GM18507 (cell line): ENCODE measurements at places on chromosomes 3 and 15.

GRCh38 chr3:195609229-195609628 lies 25.5 kb upstream of the APOD start:
- no peak for DNase-seq

DNA sequence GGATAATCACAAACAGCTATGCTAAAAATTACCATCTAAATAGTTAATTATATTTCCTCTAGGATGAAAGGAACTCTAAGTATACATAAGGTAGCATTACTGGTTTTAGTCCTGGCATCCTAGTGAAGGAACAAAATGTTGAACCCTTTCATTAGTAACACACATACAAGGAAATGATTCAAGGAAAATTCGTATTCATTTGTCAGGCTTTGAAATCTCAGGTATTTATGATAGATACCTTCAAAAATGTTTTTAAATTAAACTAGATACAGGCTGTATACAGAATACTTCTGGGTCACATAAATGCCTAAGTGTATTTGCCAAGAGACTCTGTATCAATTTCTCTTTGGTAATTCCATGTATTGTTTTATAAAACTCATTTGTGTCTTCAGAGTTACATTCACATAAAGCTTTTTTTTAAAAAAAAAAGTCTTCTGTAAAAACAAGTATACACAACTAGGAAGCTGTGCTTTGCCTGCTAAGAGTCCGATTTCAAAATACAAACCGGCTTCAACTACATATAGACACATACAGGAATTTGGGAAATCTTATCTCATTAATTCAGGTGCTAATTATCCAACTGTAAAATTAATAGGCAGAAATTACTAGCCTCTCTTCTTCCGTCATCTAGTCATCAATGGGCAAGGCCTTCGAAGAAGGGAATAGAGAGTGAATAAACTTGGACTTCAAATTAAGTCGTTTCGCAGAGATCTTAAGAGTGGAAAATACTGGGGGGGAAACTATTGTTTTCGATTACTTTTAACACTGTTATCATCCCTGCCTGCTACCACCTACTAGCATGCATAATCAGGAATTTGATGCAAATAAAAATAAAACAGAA lies 1.3 kb downstream of the SECISBP2L start:
- DNase-seq = no peak

DNA sequence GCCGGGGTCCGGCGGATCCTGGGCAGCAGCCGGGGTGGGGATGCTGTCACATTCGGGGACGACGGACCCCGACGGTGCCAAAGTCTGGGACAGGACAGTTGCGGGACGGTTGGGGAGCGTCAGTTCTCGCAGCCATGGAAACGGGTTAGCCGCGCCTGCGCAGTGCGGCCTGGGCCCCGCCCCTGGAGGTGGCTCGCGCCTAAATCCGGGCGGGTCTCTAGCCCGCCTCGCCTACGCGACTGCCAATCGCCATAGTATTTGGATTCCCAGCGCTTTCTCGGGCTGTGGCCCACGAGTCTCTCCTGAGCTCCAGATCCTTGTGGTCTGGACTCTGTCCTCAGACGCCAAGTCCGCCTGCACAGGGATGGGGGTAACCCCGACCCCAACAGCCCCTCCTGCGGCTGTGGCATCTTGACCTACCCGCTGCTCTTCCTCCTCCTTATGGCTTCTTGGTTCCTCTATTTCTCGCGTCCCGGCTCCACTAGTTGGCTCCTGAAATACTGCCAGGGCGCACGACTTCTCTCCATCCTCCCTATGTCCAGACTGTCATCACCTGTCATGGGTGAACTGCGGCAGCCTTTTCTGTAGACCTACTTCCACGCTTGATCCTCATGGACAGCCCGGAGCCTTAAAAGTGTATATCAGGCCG lies at the start of gene ZMYND10:
Gene ZMYND10 (minus strand): TSS at position 147 of the 649 bp plus-strand sequence. CDS start 153 bp downstream, outside the sequence.
- no peak for DNase-seq

DNA sequence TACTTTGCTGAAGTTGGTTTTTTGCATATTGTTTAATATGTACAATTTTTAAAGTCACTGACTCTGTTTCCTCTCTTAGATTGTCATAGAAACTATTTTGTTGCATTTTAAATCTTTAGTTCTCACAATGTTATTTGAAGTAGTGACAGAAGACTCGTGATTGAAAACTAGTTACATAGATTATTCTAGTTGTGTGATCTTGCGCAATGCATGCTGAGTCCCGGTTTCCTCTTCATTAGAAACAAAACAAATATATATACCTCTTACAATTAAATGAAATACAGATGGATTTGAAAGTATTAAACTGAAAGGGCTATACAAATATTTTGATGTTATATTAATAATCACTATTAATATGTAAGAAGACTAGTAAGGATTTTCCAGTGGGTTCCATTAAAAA lies 333.0 kb downstream of the LPP start:
- no peak for DNase-seq

DNA sequence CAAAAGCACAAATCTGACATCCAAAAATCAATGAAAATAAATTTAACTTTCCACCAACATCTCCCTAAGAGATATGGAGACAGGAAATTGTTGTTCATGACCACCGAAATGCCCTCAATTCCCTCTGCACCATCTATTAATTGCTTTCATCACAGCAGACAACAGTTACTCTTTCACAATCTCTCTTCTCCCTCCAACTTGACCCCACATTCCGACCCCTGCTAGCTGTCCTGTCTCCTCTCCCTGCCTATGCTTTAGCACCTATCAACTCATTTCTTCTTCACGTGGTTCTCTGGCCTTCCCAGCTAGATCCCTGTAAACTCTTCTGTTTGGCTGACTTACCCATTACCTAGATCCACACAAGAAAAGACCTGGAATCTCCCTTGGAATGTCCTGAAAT lies 173.9 kb upstream of the ADAMTS9 start:
- no peak for DNase-seq

GRCh38 chr15:71705151-71705550 lies 105.2 kb upstream of the NR2E3 start:
- DNase-seq = no peak

DNA sequence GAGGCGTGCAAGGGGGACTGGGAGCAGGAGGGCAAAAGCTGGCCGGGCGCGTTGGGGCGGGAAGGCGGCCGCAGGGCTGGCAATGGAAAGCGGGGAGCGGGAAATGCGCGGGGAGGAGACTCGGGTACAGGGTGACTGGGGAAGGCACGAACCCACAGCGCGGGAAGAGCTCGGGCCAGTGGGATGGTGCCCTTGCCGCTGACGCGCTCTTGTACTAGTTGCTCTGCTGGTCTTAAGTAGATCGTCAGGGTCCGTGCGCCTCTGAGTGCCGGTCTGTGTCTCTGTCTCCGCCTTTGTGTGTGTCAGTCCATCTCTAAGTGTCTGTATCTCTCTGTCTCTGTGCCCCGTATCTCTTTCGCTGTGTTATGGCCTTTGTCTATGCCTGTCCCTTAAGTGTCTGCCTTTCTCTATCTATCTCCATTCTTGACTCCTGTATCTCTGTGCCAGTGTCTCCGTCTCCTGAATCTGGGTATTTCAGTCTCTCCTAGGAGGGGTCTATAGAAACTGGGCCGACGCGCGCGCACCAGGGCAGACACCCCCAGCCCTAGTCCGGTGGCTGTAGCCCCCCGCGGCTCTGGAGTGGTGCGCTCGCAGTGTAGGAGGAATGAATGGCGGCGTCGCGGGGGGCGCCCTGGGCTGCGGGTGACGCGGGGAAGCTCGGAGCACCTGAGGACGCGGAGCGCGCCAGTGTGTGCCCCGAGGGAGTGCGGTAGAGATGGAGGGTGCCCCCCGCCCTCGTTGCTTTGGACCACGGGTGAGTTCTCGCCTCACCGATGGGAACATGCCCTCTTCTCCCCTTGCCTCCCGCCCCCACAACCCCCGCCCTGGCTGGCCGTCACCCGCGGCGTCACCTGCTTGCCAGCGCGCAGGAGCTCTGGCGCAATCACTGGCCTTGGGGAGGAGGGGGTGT lies 756 bp upstream of the CAMK2N2 start:
- DNase-seq = no peak

GRCh38 chr3:198081421-198081844 lies 121.4 kb downstream of the LMLN start:
- no peak for DNase-seq

GRCh38 chr3:26653811-26654425 lies 31.3 kb downstream of the LRRC3B start:
- no peak for DNase-seq

GRCh38 chr3:117735481-117736101 lies 1026.0 kb downstream of the TUSC7 start:
- no peak for DNase-seq

DNA sequence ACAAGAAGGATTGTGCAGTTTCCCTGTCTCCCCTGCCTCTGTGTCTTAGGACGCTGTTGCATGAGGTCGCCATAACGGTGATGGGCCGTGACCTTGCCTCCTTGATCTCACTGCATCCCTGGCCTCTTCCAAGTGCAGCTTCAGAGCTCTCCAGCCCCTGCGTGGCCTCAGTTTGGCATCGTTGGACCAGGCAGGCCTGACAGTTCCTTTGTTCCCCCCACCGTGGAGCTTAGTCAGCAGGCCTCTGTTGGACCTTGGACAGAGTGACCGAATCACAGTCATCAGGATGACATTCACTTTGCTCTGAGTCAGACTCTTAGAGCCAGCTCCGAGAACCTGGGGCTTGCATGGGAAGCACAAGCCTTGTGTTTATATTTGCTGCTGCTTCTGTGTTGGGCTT lies 139.4 kb downstream of the OPA1 start:
- no peak for DNase-seq

- no peak for DNase-seq
Measured at GRCh38 chr3:170496026-170496867, 77.6 kb downstream of the CLDN11 start.

DNA sequence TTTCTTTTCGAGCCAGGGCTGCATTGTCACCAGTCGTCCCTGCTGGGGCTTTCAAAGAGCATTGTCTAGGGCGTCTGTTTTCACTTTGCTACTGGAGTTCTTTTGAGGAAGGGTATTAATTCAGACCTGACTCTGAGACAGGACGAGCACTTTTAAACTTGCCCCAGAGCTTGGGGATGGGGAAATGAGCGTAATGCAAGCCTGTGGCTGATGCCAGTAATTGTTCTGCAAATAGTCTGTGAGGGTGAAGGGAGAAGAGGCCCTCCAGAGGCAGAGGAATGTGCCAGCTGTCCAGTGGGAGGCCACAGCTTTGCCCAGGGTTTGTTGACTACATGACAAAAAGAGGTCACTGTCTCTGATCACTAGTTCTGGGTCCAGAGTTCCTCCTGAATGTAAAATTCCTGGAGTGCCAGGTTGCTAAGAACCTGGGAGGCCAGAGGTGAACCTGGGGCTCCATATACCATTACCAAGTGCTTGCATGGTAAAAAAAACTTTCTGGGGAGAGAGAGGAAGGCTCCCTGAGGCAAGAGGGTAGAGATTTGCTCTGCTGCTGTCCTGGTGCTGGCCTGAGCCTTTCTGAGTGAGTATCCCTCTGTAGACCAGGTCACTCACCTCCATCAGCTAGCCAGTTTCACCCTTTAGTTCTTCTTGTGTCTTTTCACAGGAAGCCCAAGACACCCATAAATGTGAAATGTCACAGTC lies 14.8 kb downstream of the EEFSEC start:
- no peak for DNase-seq

DNA sequence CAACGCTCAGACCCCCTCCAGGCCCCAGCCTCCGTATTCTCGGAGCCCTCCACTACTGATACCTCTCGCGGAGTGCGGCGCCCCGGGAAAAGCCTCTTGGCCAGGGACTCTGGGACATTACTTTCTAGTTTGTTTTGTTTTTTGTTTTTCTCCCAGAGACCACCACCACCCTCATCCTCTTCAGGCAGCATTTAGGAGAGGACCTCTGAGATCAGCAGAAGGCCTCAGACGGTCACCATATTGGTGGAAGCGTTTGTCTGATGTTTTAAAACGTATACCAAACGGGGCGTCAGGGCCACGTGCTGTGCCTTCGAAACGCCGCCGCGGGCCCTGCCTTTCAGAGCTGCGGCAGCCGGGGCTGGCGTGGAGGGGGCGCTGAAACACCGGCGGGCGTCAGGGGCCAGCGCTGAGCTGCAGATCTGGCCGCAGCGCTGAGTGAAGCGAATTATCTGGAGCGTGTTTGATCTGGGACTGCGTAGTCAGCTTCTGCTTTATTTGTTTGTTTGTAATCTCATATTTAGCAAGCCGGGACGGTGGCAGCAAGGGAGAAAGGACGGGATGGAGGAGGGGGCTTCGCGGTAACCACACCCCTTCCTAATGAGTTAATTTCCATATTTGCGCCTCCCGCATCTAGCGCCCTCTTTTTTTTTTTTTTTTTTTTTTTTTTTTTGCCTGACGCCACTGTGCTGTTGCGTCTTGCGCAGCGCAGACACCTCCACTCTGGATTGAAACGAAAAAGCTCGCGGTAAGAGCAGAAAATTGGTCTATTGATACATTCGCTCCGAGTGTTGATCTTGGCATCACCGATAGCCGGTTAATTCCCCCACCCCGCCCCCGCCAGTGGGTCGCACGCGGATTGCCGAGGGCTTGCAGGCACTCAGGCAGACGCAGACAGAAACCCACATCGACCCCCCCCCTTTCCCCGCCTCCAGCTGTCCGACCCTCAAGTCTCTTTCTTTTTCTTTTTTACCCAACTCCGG lies 14.9 kb downstream of the SOX2 start:
- no peak for DNase-seq

- DNase-seq = no peak
Measured at GRCh38 chr15:71252740-71253047, 137.4 kb downstream of the THSD4 start.

- DNase-seq = no peak
Measured at GRCh38 chr3:61136191-61136590, 115.1 kb downstream of the FHIT start.

DNA sequence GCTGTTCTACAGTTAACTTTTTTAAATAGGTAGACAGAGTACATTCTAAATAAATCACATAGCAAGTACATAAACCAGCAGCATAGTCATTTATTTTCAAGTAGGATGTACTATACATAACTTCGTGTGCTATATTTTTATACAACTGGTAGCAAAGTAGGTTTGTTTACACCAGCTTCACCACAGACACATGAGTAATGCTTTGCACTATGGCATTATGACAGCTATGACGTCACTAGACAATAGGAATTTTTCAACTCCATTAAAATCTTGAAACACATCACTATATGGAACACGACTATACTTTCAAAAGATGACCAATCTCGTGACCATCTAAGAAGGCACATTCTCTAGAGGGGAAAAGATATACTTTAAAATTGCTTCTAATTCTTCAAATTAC lies 3.5 kb downstream of the TEX55 start:
- DNase-seq = no peak

DNA sequence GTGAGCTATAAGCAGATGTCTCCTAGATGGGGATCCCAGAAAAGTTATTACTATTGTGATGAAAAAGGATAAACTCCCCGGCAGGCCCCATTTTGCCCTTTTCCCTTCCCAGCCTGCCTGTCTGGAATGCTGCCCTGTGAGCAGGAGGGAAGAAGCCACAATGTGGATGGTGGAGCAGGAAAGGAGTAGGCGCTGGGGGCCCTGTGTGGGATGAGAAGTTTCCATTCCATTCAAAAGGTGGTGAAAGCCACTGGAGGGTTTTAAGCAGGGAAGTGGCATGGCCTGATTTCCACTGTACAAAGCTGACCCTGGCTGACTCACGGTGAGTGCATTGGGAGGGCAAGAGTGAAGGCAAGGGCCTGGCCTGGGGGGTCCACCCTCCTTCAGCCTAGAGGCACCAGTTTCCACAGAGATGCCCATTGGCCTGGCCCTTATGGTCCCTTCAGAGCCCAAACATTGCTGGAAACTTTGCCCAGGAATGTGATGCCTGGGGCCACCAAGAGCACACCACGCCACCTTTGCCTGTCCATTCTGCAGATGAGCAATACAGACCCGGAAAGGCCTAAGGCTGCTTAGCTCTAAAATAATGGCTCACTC lies 206.9 kb downstream of the RPLP1 start:
- no peak for DNase-seq
